Stimulated activated CD4-positive, alpha-beta T cell treated with anti-CD3 and anti-CD28 coated beads, Interleukin-15, amount 100 ng/mL, for 24 hours (primary cell): ENCODE measurements at places on chromosomes 7 and 10.

- no peak for DNase-seq
Observed at GRCh38 chr7:67348171-67348570, 351.5 kb downstream of the TYW1 start.

- no peak for DNase-seq
Observed at GRCh38 chr10:117005527-117006055, 604 bp upstream of the SHTN1 start.

DNA sequence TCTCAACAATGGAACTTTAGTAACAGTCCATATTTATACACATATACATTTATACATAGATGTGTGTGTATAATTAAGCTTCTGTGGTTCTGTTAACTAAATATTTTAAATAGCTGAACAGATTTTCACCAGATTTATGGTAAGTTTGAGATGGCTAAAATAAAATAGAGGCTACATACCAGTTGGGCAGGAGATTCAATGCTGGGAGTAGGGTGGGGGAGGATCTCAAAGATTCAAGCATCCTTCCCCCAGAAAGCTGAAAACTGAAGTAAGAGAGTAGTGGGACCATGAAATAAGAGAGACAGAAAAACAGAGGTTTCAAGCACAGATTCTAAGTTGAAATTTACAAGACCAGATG lies 14.0 kb downstream of the LRRC17 start:
- DNase-seq: no peak

DNA sequence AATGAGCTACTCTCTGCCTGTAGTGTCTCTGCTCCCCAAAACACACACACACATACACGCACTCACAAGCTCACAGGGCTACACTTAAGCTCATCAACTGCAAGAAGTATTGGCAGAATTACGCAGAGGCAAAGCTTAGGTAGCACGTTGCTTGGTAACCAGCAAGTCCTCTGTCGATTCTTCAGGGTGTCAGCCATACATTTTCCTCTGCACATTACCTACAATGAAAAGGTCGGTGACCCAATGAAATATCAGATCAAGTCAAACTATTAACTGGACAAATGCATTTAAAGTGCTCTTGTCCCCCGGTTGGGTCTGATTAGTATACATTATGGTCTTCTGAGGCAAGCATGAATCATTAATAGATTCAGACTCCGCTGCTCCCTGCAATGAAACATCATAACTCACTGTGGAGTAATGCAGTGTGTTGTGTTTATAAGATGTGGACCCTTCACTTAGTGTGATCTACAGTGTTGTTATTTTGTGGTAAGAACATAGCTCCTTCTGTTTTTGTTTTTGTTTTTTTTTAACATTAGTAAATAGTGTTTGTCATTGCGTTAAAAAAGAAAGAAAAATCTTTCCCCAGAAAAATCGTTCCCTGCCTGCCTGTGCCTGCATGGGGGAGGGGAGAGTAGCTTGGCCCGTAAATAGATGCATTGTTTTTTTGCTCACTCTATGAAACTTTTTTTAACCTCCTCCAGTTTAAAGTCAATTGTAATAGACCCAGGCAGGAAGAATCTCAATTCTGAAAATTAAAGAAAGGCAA lies 325.5 kb downstream of the SFMBT2 start:
- no peak for DNase-seq

GRCh38 chr7:33882040-33882837 lies 23.1 kb upstream of the BMPER start:
- no peak for DNase-seq

DNA sequence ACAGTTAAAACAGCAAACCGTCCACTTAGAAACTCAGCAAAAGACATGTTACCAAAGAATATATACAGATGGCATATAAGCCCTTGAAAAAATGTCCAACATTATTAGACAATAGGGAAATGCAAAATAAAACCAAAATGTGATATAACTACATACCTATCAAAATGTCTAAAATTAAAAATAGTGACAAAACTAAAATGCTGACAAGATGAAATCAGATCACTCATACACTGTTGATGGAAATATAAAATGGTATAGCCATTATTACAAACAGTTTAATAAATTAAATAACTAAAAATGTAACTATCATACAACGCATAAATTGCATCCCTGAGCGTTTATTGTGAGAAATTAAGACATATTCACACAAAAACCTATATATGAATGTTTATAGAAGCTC lies 939.7 kb upstream of the ZWINT start:
- DNase-seq: no peak

DNA sequence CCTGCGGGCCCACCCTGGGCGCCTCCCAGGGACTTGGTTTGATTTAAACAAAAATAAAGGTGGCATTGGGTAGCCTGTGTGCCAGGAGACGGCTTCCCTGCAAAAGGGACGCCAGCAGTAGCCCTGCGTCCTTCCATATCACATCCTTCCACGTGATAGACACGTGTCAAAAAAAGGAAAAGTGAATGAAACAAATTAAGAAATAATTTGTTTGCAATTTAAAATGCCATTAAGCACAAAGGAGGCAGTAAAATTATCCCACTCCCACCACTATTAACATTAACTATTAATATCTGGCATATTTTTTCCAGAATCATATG lies 7.6 kb downstream of the TACR2 start:
- no peak for DNase-seq

DNA sequence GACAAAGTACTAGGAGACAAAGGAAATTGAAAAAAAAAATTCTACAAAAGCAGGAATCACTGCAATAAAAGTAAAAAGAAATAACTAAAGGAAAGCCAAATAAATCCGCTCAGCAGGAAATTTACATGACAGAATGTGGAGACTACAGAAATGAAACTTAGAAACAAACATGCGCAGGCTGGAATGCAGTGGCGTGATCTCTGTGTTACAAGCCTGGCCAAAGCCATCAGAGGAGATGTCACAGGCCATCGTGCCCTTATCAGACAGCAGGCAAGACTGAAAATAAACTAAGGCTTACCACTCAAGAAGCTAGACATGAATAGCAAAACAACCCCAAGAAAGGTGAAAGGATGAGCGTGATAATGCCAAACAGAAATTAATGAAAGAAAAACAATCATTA lies 6.3 kb upstream of the CAMK2B start:
- DNase-seq: no peak

GRCh38 chr10:97759158-97759887 lies 12.5 kb downstream of the SFRP5 start:
- DNase-seq: peak; percentile 64

DNA sequence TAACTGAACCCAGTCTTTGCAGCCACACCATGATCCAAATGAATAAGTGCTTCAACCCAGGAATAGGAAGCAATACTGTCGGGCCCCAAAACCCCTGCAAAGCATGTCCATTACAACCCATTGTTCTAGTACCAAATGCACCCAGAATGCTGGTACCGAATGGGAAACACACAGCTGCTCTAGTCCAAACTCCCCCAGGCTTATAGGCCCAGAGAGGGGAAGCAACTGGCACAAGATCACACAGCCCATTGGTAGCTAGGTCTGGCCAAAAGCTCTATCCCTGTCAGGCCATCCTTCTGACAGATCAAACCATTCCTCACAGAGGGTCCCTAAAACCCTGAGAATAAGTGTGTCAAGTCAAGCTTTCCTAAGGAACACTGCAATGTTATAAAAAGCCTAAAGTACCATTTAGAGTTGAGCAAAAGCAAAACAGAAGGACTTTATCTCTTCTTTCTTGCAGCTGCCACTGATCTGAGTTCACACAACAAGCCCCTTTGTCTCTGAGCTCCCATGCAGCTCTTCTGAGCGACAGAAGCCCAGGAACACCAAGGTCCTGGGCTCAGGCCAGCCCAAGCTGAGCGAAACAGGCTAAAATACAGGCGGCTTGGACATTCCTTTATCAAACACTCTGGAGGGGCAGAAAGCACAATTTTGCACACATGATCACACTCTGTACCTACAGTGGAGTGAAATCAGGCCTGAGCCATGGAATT lies 116.7 kb downstream of the SGMS1 start:
- DNase-seq: no peak

- DNase-seq: no peak
Observed at GRCh38 chr10:59674215-59674836, 35.3 kb downstream of the SLC16A9 start.

DNA sequence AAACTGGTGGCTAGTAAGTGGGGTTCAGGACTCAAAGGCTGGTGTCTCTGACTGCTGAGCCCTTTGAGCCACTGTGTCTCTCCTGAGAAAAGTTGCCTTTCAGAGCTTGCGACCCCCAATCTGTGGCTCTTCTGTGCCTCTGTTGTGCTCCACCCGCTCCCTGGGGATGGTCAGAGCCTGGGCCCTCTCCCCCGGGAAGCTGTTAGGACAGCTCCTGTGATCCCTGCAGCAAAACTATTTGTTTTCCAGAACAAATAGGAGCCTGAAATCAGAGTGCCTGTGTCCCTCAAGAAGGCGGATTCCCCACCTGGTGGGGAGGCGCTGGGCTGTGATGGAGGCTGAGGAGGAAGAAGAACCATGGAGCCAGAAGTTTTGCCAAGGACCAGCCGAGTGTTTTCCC lies 56.4 kb upstream of the MXI1 start:
- no peak for DNase-seq

GRCh38 chr7:30733216-30733615 lies 18.7 kb upstream of the INMT start:
- DNase-seq: no peak

DNA sequence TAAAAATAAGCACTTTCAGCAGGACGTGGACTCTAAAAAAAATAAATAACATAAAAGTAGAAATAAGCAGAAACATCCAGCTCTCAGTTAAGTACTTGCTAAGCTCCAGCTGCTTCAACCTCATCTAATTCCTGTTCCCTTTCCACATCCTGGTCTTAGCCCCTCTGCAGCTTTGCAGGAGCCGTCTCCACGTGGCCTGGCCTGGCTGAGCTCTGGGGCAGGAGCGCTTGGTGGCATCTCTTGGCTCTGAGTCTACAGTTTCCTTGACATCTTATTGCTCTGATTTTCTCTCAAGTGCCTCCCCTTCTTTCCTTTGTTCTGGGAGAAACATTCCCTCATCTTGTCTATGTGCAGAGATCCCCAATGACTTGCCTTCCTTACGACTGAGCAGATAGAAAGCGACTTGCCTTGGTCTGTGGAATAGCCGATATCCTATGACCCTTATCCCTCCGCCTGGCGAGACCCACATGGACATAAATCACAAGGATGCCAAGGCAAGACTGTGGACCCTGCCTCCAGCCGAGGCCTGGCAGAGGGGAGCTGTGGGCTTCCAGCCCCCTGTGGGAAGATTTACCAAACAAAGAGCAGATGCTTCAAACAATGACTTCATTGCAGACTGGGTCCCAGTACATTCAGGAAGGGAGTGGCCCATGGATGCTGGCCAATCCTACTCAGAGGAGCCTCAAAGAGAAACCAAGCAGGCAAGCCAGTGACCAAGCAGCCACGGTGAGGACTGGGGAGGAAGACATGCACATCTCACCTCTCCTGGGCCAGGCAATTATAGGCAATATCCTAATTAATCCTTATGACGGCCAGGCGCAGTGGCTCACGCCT lies 61.9 kb downstream of the SPOCK2 start:
- no peak for DNase-seq

DNA sequence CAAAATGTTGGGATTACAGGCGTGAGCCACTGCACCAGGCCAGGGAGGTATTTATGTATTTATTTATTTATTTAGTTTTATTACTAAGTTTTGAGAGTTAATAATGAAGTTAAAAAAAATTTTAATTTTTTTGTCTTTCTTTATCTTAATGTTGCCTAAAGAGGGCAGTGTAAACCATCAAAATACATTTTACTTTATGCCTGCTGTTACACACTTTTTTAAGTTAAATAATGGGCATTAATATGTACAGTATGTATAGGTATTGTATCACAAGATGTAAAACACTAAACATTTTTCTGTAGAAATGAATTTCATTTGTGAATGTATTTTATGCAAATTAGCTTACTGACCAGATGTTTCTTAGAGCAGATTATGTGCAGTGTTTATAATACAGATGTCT lies 129.4 kb downstream of the AASS start:
- DNase-seq: no peak

DNA sequence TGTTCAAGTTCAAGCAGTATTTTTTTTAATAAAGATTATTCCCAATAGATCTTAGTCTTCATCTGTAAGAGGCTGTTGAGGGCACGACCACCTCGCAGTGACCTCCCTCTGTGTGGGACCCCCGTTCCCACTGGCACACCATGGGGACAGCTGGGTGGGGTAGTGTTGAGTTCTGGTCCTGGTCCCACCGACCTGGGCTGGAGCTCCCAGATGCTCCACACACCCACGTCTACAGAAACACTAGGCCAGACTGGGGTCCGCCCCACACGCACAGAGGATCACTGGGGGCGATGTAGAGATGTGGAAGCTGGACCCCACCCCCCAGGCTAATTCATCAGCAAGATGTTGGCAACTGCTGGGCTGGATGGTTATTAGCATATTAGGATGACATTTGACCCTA lies 623.6 kb downstream of the PTPRN2 start:
- no peak for DNase-seq

DNA sequence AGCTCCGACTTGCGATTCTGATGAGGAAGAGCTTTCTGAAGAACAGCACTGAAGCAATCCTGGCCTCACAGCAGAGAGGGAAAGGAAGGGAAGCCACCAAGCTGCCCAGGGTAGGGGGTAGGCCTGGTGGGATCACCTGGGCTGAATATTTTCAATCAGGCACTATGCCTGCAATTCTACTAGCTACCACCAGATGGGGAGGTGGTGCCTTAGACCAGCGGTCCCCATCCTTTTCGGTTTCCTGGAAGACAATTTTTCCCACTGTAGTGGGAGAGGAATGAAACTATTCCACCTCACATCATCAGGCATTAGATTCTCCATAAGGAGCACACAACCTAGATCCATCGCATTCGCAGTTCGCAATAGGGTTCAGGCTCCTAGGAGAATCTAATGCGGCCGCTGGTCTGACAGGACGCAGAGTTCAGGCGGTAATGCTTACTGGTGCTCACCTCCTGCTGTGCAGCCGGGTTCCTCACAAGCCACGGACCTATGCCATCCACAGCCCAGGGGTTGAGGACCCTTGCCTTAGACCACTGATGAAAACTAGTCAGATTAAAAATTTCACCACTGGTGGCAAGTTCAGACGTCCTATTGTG lies 2.7 kb downstream of the LRRC20 start:
- peak; percentile 23 for DNase-seq

DNA sequence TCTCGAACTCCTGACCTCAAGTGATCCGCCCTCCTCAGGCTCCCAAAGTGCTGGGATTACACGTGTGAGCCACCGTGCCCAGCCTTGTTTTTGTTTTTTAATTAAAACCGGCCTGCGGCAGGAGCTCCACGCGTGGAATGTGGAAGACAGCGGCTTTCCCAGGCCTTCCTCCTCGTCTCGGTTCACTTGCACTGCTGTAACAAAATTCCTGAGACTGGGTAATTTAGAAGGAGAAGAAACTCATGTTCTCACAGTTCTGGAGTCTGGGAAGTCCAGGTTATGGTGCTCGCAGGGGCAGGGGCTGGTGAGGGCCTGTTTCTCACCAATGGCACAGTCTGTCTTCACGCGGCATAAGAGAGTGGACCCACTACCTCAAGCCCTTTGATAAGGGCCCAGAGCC lies 14.4 kb upstream of the CRYGN start:
- DNase-seq: no peak

- DNase-seq: no peak
Observed at GRCh38 chr10:69472544-69472943, 21.3 kb downstream of the TSPAN15 start.

DNA sequence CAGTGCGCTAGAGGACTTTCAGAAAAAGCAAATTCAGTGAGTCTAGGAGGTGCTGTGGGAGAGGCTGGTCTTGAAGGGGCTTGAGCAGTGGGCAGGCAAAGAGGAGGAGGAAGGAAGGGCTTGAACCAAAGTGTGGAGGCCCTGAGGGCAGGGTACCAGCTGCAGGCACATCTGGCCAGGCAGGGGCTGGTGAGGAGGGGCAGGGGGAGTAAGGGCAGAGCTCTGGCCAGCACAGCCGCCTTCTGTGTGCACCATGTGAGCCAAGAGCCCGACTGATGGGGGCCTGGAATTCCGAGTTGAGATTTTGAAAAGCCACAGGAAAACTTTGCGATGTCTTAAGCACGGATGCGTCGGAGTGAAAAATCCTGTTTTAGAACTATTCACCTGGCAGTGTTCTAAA lies 74.5 kb downstream of the PRPF18 start:
- DNase-seq: no peak
